ENCODE measurements at places on chromosomes 11 and 22.

DNA sequence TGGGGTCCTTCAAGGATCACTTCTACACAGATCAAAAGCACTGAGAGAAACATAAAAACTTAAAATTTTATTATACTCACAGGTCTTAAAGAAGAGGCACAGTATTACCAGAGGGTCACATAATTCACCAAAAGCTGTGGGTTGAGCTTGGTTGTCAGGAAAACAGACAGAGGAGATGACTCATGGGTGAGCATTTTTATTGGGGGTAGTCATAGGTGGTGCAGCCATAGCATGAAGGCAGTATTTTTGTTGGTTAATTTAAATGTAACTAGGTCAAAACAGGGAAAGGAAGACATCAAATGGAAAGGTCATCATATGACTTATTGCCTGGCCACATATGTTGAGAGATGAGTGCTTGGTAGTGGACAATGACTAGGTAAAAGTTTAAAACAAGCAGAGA is 24.2 kb downstream of the OR5B17 start:
- DNase-seq = no peak

DNA sequence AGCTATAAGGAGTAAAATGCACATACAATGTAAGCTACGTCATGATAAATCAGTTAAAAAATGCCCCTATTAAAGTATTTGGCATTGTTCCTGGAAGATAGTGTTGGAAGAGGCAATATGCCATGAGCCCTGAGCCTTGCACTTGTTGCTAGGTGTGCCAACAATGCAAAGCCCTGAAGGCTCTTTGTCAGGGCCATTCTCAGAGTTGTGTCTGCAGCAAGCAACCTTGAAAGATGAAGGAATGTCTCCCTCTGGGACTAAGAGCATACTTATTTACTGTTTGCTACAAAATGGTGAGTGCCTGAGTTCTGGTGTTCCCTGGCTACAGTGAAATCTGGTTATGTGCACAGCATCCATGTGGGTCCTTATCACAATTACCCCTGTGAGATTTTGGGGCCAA is 322.3 kb upstream of the FAT3 start:
- DNase-seq = no peak

GRCh38 chr11:125343718-125344131 is 152.3 kb downstream of the FEZ1 start:
- DNase-seq = no peak

DNA sequence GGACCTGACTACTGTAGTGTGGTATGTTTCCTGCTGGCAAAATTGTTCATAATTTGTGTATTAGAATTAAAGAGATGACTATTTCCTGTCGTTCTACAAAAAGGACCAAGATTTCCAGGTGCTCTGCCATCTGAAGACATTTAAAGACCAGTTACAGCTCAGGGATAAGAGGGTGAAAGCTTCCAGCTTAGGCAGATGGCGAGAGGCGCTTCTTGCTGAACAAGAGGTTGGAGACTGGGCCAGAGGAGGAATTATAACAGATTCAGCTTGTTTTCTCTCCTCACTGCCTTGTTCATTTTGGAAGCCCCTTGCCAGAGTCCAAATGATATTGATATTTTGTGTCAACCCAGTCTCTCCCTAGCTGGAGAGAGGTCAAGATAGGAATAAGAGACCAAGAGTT is 23.1 kb upstream of the NNMT start:
- DNase-seq = no peak

- DNase-seq = no peak
Observed at GRCh38 chr22:26845021-26845743, 187.8 kb downstream of the MIAT start.

Data from NCI-H1694 treated with DMSO at 0.1 percent for 48 hours (cell line).